ENCODE measurements at places on chromosomes 3 and 15. TPM values are rescaled to one million over a fixed set of nuclear protein-coding genes. Genes with fewer than 3 reads are reported as not detected.

Gene DUOXA1
- total RNA-seq = not detected

DNA sequence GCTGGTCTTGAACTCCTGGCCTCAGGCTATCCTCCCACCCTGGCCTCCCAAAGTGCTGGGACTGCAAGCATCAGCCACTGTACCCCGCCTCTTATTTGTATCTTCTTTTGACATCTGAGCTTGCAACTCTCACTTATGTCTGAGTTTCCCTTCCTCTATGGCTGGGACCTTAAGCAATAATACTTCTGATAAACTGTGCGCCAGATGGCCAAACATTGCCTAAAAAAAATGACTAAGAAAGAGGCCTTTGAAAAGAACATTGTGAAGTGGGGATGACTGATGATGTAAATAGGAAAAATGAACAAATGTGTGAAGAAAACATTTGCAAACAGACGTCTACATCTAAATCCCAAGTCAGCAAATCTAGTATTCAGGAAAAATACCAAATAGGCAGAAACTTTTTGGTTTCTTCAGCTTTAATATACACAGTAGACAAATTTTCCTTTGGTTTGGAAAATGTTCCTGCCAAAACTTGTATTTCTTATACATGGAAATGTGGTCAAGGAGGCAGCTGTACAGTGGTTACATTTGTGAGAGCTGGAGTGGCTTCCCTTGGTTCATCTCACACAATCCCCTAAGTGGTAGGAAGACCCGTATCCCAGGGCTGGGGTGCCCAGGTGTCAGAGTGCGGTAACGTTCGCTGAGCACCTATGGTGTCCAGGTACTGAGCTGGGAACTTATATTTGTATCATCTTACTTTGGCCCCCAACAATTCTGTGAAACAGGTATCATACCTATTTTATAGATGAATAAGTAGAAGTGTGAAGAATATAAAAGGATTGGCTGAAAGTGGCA, 11.6 kb upstream of the TFRC start:
- DNase-seq = no peak

Gene RARB
- 2.0 TPM for total RNA-seq

Gene MED12L
- total RNA-seq = 0.12 TPM

GRCh38 chr15:25437777-25438600, 835 bp downstream of the UBE3A start:
- DNase-seq = no peak

GRCh38 chr15:25186906-25187645, 232.3 kb downstream of the SNRPN start:
- DNase-seq = no peak

Gene FBXO40
- not detected for total RNA-seq

DNA sequence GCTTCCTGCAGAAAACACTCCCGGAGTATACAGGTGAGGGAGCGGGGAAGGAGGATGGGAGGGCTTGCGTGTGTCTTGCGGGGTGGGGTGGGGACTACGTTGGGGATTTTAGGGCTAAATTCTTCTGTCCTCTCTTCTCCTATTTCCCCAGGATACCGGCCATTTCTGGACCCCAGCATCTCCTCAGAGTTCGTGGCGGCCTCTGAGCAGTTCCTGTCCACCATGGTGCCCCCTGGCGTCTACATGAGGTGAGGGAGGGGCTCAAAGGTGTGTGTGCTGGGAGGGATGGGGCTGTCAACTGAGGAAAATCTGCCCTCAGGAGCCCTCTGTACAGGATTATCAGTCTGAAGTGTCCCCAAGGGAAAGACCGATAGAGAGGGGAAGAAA, 6.6 kb downstream of the DUOX1 start:
- DNase-seq = no peak

Gene POLQ
- total RNA-seq = 9.2 TPM

Gene ZIC4
- total RNA-seq = not detected

Gene MESP2
- total RNA-seq = 2.5 TPM

- DNase-seq = no peak
Measured at GRCh38 chr3:45890405-45890804, 4.1 kb downstream of the CCR9 start.

GRCh38 chr3:159936541-159936940, 52.1 kb upstream of the IL12A start:
- DNase-seq = no peak

DNA sequence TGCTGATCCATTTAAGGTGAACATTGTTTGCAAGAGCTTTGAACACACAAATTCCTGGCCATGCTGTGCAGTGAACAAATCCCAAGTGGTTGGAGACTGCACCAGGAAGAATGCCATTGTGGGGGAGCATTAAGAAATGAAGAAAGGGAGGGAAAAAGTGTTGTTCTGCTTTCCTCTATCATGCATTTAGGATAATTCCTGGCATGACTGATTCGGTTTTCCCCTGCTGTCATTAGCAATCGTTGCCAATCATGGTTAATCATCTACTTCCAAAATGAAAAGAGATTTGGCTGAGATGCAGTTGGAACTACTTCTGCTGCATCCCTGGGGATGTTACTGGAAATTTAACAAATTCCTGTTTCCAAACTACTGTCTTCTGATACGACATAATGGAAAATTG, 73.7 kb upstream of the ZPLD1 start:
- no peak for DNase-seq

DNA sequence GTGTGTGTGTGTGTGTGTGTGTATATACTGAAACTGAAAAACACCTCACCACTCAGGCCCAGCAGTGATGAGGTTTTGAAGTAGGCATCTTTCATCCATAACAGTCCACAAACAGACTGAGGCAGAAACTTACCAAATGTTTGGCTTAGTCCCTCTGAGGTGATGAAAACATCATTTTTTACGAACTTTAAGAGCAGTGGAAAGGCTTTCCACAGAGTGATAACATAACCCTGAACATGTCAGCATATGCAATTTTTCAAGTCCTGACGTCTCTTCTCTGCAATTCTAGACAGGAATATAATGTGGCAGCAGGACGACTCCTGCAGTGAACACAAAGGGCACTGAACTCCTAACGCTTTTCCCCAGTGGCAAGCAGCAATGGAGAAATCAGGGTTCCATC, 247.0 kb upstream of the THBS1 start:
- no peak for DNase-seq

Gene COL6A5
- not detected for total RNA-seq

GRCh38 chr15:43406808-43407207, 35.9 kb downstream of the TUBGCP4 start:
- no peak for DNase-seq

Gene NR2E3
- total RNA-seq = not detected

Gene GCNT3
- 8.5 TPM for total RNA-seq

Gene SOX2
- total RNA-seq = not detected

- DNase-seq = no peak
Measured at GRCh38 chr15:67899596-67900283, 59.9 kb upstream of the RNU6-1 start.

DNA sequence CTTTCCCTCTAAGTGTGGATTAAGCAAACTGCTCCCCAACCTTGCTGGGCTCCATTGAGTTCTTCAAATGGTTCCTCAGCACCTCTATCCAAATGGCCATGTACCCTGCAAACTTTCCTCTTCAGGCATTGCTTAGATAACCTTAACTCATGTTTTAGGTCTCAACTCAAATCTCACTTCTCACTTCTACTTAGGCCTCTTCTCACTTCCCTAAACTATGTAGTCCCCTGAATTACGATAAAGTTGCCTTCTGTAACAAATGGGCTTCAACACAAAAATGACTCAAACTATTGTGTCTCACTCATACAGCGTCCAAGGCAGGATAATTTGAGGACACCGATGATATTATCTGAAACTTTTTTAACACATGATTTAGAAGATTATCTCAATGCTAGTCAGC, 62.4 kb upstream of the STAC start:
- DNase-seq = no peak

All from epithelial cell of proximal tubule (primary cell).